ENCODE measurements at places on chromosomes 6 and 20.
A peak's percentile ranks its signal among the peaks of the same experiment; 100 is the strongest.

- peak; percentile 78 for DNase-seq
Measured at GRCh38 chr6:161922631-161923119, 648.8 kb upstream of the AGPAT4 start.

- no peak for DNase-seq
Measured at GRCh38 chr6:136544326-136544725, 5.9 kb downstream of the MAP7 start.

- DNase-seq, result peak; percentile 43
Measured at GRCh38 chr20:40966103-40966502, 62.5 kb upstream of the TOP1 start.

DNA sequence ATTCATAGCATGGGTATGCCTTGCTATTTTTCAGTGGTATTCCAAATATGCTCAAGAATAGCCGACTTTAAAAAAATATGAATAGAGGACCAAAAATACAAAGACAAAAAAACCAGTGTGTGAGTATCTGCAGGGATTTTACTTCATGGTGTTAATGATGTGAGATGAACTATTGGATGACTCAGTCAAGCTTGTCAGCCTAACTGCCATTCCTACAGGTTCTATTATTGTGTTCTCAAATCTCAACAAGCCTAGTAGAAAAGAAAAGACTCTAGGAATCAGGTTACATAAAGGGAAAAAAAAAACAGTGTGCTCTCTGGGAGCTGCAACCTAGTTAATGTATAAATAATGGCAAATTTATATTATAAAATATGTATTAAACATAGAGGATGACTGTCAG, 588.4 kb upstream of the BTBD3 start:
- DNase-seq, result no peak

- DNase-seq, result peak; percentile 15
Measured at GRCh38 chr6:157263146-157263545, 60.2 kb downstream of the TMEM242 start.
